ENCODE measurements at places on chromosomes 16 and 17.

- no peak for DNase-seq
Measured at GRCh38 chr16:50428116-50428515, 59.3 kb upstream of the BRD7 start.

DNA sequence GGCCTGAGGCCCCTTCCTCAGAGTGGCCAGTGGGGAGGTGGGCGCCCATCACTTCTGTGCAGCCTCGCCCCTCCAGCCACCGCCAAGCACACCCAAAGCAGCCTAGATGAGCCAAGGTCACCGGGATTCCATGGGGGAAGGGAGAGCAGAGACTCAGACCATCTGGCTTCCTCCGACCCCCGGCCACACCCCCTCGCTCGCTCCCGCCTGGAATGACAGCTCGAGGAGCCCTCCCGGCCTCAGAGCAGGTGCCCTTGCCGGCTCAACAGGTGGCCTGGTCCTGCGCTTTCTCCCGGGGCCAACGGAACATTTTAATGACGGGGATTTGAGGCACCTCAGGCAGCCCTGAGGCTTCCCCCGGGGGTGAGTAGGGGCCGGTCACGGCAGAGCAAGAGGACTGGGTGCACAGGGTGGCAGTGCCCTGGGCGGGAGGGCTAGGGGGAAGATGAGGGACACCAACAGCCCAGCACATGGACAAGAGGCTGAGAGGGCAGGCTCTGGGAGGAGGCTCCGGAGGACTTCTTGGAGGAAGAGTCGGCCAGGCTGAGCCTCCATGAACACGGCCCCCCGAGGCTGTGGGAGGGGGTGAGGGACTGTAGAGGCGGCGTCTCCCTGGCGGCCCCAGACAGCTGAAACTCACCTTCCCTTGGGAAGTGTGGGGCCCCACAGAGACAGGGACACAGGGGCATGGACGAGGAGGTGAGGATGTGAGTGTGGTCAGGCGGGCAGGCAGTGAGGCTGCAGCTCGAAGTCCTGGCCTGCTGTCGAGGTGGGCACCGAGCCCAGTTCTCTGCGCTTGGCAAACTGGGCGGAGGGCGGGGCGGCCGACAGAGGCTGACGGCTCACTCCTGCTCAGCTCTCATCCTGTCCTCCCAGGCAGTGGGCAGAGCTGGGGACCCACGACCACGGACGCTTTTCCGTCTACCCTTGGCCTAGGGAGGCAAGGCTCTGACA lies 12.5 kb upstream of the C1QTNF8 start:
- DNase-seq: peak; percentile 9

- no peak for DNase-seq
Measured at GRCh38 chr17:4345581-4346252, 20.8 kb downstream of the UBE2G1 start.

- DNase-seq: no peak
Measured at GRCh38 chr17:18921912-18922451, 30.0 kb upstream of the SLC5A10 start.

DNA sequence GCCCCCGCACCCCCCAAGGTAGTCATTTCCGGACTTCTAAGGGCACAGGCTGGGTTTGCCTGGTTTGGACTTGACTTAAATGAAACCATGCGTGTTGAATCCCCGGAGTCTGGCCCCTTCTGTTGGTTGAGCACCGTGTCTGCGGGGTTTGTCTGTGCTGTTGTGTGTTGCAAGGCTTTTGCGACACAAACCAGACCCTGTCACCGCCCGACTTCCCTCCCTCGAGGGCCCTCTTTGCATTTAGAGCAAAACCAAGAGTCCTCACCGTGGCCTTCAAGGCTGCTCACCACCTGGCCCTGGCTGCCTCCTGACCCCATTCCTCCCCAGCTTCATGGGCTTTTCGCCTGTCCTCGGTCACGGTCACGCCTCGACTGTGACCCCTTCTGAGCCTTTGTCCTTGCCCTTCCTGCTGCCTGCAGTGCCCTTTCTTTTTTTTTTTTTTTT lies 7.4 kb downstream of the CRISPLD2 start:
- DNase-seq: no peak

- no peak for DNase-seq
Measured at GRCh38 chr16:68339214-68339613, 28.4 kb downstream of the PRMT7 start.

DNA sequence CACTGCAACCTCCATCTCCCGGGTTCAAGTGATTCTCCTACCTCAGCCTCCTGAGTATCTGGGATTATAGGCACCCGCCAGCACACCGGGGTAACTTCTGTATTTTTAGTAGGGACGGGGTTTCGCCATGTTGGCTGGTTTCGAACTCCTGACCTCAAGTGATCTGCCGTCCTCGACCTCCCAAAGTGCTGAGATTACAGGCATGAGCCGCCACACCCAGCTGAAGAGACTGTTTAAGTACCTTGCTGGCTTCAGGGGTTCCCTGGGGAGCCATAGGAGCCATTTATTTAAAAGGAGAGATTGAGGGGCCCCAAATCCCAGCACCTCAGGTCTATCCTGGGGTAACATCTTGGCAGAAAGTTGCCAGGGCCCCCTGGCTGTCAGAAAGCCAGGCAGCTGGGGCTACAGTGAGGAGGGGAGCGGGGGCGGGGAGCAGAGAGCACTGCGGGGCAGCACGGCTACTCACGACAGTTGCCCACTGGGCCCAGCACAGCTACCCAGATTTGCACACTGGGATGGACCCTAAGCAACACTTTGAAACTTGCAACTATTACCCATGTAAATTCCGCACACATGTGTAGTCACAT lies 1.6 kb downstream of the SNAI3 start:
- no peak for DNase-seq

GRCh38 chr16:25108054-25108453 lies 3.5 kb upstream of the LCMT1 start:
- no peak for DNase-seq

GRCh38 chr17:44402564-44403172 lies 13.2 kb upstream of the ITGA2B start:
- no peak for DNase-seq

- no peak for DNase-seq
Measured at GRCh38 chr16:17269439-17269838, 201.3 kb downstream of the XYLT1 start.

GRCh38 chr16:88610909-88611812 lies 27.2 kb upstream of the IL17C start:
- DNase-seq: no peak

DNA sequence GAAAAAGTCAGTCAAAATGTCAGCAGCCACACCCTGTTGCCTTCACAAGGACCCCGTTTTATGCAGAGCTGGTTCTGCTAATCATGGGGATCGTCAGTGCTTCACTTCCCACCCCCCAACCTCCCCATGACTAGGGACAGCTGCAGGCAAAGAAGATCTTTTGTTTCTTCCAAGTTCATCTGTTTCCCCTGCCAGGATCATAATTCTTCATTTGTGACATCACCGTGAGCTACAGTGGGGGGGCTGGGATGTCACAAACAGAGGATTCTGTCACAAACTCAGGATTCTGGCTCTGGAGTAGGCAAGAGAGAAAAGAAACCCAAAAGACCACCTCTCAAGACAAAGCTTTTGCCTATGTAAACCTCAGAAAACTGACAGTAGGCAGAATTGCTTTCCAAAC lies 24.7 kb downstream of the DNAJC7 start:
- DNase-seq: peak; percentile 63
